ENCODE measurements at places on chromosomes 13 and 19.

DNA sequence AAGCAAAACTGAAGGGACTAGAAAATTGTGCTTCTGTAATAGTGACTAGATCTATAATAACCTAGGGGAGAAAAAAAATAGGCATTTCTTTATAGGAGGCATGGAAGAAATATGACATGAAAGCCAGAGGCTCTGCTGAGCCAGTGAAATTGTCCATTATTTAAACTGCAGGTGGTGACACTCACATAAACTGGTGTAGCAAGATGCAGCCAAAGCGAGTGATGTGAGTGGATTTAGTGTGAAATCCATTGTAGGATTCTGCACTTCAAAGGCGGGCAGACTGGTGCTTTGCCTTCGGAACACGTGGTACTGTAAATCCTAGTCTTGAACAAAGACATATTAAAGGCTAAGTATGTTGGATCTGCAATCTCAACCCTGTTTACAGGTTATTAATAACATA, 361.9 kb downstream of the TBC1D4 start:
- no peak for DNase-seq

- DNase-seq = no peak
Measured at GRCh38 chr19:34731964-34732363, 2.1 kb upstream of the ZNF181 start.

DNA sequence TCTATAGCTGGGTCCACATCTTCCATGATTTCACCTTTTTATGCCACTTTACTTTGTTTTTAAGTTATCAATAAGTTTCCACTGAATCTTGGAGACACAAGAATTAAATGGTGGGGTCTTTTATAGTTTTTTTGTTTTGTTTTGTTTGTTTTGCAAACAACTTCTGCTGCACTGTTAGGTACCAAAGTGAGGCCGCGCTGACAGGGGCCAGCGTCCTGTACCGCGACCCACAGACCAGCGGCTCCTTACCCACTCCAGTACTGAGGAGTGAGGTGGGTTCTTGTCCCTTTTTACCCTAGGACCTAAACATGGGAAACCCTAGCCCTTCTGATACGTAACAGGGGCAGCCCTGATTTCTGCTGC, 75.8 kb upstream of the MCF2L start:
- no peak for DNase-seq

DNA sequence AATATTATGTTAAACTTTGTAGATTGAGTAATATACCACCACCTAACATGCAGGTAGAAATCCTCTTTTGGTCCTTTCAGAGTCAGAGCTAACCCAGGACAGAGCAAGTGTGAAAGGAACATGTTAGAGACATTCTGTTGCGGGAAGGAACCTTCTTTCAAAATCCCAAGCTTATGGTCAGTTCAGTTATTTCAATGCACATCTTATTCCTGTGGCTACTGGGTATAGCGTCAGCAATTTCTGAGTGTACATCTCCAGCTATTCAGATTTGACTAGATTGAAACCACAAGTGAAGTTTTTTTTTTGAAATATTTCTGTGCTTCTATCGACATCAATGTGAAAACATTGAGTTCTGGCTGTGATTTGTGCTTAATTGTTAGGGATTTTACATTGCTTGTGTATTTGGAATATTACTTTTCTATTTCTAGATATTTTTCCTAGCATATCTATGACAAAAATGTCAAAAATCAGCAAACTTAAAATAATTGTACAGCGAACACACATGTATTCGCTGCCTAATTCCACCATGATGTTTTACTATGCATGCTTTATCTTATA, 165.3 kb downstream of the LMO7 start:
- no peak for DNase-seq

GRCh38 chr19:4814625-4815425, 16.7 kb downstream of the TICAM1 start:
- DNase-seq = no peak
